ENCODE measurements at places on chromosomes 11 and 22.
A peak's percentile ranks its signal among the peaks of the same experiment; 100 is the strongest.

DNA sequence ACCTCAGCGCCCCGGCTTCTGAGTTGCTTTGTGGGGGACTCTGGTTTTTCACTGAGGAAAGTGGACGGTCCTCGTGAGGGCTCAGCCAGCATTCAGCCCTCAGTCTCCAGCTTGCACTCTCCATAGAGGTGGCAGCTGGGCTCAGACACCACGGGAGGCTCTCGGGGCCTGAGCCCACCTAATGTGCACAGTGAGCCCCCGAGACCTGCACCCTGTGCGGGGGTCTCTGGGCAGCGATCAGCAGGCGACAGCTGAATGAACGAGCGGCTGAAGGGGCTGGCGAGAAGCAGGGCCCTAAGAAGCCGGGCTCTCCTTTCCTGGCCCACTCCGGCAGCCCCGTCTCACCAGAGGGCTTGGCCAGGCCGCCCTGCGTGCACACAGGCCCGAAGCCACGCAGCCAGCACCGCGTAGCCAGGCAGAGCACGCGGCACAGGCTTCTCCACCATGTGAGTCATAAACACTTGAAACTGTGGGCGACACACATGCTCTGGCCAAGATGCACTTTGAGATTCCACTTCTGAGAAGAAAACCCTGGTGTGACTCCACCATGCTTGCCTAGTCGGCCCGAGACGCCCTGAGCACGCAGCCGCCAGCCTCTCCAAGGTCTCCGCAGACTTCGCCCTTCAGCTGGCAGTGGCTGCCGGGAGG lies 28.0 kb downstream of the TOLLIP start:
- DNase-seq, result no peak

DNA sequence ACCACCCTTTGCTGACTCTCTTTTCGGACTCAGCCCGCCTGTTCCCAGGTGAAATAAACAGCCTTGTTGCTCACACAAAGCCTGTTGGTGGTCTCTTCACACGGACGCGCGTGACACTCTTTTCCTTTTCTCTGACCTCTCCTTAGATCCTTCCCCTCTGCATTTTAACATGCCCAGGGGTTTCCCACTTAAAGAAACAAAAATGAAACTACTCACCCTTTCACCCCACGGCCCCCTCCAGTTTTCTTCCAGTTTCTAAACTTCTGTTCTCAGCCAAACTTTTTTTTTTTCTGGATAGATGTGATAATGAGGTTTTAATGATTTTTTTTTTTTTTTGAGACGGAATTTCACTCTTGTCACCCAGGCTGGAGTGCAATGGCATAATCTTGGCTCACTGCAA lies 32.8 kb upstream of the NUP50 start:
- no peak for DNase-seq

DNA sequence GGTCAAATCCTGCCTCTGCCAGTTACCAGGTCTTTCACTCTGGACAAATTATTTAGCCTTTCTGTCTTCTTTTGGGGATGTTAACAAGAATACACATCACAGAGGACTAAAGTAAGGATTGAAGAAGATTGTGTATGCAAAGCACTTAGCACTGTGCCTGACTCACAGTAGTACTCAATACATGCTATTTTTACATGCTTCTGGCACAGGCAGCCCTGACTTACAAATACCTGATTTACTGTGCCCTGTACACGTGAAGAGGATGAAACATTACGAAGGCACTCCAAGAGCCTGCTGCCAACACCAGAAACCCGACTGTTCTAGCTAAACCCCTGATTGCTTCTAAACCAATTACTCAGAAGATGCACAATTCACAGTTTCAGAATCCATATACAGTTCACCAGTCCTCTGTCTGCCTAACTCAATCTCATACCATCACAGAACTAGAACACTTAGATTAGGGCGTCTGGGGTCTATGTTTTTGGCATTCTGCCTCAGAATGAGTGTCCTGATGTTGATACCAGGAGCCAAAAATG lies 300.9 kb upstream of the DDI1 start:
- DNase-seq, result no peak

GRCh38 chr22:18973264-18974031 lies 37.4 kb upstream of the PRODH start:
- no peak for DNase-seq

DNA sequence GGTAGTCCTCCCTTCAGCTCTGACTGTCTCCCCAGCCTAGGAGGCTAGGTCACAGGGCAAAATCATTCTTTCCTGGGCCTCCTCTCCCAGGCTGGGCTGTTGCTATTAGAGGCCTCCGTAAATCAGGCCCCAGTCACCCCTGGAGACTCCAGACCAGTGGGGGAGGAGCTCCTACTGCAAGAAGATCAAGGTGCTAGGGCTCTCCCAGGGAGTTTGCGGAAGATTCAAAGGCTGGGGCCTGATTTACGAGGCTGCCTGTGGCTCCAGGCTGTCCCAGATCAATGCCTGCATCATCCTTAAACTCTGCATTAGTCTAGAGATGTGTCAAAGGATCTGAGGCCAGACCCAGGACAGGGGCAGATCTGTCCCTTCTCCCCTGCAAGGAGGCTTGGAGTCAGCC lies 346.2 kb downstream of the TENM4 start:
- no peak for DNase-seq

DNA sequence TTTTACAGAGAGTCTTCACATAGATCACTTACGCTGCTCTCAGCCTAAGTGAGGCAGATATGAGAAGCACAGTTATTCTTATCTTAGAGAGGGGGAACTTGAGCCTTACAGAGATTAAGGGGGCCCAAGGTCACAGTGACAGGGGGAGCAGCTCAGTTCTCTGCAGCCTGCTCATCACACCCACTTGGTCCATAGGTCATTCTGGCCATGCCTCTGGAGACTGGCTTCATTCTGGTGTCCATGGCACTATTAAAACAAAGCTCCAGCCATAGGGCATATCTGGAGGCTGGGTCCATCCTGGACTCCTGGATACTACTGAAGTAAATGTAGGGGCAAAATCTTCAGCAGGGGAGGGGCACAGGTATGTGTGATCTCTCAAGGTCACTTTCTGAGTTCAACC lies 5.9 kb downstream of the SLC5A4 start:
- DNase-seq, result no peak

GRCh38 chr11:88474655-88475054 lies 137.1 kb upstream of the CTSC start:
- no peak for DNase-seq

DNA sequence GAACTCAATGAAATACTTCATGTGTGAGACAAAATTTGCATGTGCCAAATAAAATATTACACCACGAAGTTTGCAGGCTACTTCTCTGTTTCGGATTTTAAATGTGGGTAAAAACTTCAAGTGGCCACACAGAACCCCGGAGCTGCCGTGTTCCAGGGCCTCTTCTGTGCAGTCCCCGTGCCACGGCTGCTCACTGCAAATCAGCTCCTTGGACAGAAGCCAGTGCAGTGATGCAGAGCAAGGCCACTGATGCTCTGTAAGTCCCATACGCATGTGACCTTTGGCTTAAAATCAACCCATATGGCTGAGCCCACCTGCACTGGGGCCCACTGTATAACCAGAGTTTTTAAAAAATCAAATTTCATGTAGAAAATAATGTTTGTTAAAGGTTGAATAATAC lies 1309.4 kb downstream of the TBC1D22A start:
- no peak for DNase-seq

DNA sequence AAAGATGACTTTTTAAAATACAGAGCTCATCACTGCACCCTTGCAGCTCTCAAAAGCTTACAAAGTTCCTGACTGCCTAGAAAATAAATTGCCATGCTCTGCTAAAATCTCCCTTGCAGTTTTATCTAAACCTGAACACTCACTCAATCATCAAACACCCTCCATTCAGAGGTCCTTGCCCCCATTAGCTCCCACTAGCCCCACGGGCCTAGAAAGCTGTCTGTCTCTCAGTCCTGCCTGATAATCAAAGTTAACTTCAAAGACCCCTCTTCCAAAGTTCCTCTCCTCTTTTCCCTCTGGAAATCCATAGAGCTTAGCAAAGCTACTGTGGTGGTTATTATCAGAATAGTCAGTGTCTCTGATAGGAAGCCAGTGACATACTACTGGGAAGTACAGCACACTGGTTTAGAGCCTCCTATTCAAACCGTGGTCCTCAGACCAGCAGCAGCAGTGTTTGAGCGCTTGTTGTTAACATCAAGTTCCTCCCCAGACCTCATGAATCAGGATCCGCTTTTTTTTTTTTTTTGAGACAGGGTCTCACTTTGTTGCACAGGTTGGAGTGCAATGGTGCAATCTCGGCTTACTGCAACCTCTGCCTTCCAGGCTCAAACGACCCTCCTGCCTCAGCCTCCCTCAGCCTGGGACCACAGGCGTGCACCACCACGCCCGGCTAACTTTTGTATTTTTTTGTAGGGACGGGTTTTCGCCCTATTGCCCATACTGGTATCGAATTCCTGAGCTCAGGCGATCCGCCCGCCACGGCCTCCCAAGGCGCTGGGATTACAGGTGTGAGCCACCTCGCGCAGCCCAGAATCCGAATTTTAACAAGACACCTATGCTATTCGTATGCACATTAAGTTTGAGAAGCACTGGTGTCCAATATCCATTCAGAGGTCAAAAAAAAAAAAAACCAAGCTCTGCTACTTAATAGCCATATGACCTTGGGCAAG lies 1.2 kb downstream of the NDUFC2 start:
- DNase-seq, result no peak

GRCh38 chr11:64887757-64888405 lies 9.5 kb upstream of the EHD1 start:
- peak; percentile 98 for DNase-seq

DNA sequence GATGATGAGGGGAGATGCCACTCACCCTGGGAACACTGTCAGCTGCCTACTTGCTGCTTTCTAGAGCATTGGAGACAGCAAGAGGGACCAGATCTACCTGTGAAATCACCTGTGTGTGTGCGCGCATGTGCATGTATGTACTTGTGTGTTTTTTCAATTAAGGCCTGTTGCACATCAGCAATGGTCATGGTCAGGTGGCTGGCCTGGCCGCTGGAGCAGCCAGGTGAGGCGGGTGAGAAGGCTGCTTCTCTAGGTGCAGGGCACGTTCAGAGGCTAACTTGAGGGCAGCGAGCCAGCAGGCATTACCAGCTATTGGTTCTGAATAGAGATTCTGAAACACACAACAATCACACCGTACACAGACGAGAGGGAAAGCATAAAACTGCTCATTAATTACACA lies 65.1 kb downstream of the PARVG start:
- DNase-seq, result peak; percentile 30

DNA sequence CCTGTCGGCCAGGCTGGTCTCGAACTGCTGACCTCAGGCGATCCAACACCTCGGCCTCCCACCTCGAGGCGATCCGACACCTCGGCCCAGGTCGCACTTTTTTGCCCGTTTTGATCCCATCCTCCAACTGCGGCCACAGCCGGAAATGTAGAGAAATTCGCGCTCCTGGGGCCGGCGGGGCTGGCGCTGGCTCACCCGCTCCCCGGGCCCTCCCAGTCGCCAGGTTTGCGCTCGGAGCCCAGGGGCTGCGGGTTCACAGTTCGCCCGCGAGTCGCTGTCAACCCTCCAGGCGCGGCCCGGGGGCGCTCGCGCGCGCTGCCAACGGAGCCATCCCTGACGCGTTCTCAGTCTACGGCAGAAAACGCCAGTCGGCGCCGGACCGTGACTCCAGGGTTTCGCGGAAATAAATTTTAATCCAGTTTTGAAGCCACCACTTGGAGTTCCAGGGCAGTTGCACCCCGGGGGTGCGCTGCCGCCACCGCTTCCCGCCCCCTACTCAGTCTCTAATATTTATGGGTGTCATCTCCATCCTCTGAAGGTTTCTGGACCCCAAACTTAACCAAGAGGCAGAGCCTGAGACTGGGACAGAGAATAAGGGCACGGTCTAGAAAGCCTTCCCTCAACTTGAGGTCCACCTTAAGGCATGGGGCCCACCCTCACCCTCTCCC lies 1.5 kb upstream of the KLHDC7B start:
- DNase-seq, result peak; percentile 93

GRCh38 chr11:5684036-5684645 lies 733 bp downstream of the TRIM5 start:
- no peak for DNase-seq

DNA sequence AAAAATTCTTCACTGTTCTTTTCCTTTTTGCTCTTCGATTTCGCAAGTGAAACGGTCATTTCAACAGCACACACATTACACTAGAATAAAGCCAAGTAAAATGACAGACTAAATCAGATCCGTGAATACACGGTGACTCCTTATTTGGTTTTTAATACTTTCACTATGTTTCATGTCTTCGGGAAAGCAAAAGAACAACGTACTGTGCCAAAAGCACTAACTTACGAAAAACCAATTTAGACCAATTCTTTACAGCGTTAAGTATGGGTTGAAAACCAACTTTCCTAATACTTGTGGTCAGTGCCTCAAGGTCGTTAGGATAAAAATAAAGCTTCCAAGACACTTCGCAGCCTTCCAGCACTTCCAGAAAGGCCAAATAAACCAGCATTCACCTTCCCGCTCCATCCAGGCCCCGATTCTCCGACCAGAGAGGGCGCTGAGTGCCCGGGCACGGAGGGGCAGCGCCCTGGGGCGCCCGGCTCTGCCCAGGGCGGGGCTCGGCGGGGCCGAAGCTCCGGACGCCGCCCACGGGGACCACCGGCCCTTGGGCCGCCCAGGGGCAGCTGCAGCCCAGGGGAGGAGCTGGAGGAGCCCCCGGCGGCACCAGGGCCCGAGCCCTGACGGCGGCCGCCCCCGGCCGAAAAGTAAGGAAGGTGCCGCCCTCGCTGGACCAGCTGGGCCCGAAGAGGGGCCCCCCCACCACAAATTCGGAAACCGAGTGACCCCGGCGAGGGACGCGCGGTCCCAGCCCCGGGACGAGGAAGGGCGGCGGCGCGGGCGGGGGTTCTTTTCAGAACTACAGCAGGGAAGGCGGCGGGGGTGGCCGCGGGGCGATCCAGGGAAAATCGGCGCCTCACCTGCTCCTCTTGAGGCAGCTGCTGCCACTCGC lies 499 bp downstream of the ATL3 start:
- DNase-seq, result peak; percentile 68

GRCh38 chr11:28537822-28538221 lies 429.6 kb downstream of the METTL15 start:
- no peak for DNase-seq

DNA sequence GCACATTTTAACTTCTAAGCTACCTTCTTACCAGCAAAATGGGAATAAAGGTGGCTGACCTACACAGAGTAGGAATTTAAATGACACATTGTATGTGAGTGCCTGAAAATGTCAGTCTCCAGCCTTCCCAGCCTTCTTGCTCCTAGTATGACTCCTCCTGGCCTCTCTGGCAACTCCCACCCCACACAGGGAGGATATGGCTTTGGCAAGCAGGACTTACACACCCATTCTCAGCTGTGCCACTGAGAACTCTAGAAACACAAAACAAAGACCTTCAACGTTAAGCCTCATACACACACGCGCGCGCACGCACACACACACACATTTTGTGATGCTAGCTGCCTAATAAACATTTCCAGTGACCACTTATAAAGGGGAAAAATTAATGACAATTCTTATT lies 65.8 kb downstream of the PACSIN2 start:
- DNase-seq, result no peak

DNA sequence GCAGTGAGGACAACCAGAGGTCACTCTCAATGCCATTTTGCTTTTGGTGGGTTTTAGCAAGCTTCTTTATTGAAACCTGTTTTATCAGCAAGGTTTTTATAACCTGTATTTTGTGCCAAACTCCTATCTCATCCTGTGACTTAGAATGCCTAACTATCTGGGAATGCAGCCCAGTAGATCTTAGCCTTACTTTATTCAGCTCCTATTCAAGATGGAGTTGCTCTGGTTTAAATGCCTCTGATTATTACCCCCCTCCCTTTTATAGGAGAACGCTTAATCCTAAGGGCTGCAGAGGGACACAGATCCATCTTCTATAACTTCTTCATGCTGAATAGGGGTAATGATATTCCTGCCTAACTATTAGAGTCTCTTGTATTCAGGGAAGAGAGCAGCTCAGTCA lies 179.1 kb downstream of the KIF18A start:
- no peak for DNase-seq

GRCh38 chr11:132131047-132131446 lies 760.6 kb downstream of the NTM start:
- no peak for DNase-seq
